ENCODE measurements at places on chromosomes 2 and 18.
A peak's percentile ranks its signal among the peaks of the same experiment; 100 is the strongest.

GRCh38 chr2:75199428-75200011, at the start of gene TACR1:
TACR1 (minus strand) TSS chr2:75199520; CDS start chr2:75198934, 586 bp downstream.
- peak; percentile 70 for DNase-seq

- peak; percentile 55 for DNase-seq
Observed at GRCh38 chr2:178282075-178282815, 87.9 kb downstream of the OSBPL6 start.

DNA sequence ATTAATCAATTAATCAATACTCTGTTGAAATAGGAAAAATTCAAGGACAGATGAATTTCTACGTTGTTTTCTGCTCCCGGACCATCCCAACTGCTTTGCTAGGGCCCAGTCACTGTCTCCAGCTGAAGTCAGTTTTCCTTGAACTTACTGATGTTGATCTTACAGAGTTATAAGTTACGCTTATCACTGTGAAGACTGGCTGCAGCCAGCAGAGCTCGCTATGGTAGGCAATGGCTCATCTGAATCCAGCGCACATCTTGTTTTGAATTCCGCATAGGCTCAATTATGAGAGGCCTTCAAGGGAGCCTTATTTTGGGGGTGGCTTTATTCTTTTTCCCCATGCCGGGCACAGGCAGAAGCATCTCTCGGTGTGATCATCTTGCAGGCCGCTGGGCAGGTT, 2.7 kb downstream of the MC2R start:
- no peak for DNase-seq

- peak; percentile 9 for DNase-seq
Observed at GRCh38 chr2:119827866-119828507, 68.3 kb downstream of the PTPN4 start.

DNA sequence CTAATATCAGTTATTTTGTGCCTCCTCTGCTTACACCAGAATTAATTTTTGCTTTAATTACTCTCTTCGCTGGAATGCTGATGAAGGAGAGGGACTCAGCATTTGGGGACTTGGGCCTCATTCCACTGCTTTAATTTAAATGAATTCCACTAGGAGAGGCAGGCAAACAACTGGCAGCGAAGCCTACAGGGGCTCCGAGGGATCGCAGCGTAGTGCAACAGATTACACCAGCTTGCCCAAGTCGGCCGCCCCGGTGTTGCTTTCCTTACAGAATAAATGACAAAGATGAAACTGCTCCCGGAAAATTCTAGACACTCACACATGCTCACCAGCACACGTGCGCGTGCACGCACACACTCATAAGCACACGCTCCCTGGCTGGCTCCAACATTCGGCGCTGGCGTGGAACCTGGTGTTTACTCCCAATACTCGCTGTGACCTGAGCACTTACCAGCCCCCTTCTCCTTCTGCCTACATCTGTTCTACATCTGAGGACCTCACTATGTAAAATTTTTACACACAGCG, 175.4 kb downstream of the ZNF521 start:
- DNase-seq, result no peak

DNA sequence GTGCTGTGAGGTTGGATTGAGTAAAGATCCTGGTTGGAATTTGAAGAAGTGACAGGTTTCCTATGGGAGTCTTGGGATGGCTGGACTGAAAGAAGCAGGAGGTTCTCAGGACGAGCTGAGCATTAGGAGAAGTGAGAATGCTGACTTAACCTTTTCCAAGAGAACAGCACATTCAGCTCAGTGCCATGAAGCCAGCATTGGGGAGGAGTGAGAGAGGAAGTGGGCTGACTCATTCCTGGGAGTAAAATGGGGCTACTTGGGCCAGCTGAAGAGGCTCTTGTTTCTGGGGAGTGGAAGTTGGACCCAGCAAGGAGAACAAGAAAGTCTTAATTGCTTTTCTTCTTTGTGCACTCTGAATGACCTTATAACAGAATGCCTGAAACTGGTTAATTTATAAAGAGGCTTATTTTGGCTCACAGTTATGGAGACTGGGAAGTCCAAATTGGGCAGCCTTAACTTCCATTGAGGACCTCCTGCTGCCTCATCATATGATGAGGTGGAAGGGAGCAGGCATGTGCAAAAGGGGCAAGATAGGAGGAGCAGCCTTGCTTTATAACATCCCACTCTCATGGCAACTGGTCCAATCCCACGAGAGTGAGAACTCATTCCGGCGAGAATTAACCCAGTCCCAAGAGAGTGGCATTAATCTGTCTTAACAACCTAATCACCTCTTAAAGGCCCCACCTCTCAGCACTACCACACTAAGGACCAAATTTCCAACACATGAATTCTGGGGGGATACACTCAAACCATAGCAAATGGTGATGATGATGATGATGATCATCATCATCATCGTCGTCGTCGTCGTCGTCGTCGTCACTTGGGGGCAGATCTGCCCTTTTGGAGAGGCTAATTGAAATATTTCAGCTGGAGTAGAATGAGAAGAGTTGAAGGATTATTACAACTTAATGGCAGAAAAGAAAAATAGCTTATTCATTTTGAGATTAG, 26.1 kb downstream of the DGUOK start:
- DNase-seq, result peak; percentile 6

DNA sequence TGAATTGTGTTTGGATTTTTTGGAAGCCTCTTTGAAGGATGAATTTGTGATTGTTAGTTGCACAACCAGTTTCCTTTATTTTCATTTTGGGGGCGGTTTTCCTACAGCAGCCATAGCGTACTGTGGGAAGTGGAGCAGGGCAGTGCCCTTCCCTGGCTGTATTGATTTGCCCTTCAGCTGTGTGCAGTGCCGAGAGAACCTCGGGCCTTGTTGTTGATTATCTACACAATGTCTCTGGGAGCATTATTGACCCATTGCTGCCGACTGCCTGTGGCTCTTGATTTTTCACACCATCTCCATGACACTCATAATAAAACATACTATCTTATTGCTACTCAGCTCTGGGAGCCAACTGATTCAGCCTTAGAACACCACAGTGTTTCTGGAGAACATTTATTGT, 162.2 kb upstream of the BOD1L2 start:
- no peak for DNase-seq

DNA sequence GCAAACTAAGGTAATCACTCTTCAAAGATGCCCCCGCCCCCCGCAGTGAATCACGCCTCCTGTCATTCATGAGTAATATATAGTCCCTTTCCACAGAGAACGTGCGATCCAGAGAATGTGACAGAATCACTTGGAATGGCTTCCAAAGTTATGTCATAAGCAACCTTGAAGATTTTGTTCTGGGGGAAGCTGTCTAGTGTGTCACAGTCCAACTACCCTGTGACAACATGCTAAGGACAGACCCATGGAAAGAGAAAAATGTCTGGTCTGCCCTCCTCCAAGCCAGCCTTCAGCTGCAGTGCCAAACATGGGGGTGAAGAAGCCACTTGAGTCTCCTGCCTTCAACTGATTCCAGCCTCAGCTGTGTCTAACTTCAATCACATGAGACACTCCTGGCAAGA, 259.1 kb downstream of the SS18 start:
- no peak for DNase-seq

- DNase-seq, result peak; percentile 63
Observed at GRCh38 chr18:37188016-37188791, 359.3 kb downstream of the KIAA1328 start.

DNA sequence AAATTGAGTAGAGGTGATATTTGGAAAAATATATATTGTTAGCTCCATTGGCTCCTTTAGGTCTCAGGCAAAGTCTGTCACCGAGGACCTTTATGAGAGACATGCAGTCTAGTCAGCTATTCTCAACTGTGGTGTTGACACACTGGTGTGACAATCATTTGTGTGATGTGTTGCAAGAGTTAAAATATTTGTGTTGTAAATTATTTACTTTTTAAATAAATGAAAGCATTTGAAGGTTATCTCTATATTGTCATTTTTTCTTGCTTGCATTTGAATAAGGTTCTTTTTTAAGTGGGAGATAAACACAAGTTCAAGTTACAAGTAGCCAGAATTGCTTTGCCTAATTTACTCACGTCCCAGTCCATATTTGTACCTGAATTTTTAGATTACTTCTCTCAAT, 4.3 kb downstream of the REL start:
- DNase-seq, result no peak

- DNase-seq, result peak; percentile 24
Observed at GRCh38 chr2:46490521-46491141, 11.3 kb downstream of the TMEM247 start.

DNA sequence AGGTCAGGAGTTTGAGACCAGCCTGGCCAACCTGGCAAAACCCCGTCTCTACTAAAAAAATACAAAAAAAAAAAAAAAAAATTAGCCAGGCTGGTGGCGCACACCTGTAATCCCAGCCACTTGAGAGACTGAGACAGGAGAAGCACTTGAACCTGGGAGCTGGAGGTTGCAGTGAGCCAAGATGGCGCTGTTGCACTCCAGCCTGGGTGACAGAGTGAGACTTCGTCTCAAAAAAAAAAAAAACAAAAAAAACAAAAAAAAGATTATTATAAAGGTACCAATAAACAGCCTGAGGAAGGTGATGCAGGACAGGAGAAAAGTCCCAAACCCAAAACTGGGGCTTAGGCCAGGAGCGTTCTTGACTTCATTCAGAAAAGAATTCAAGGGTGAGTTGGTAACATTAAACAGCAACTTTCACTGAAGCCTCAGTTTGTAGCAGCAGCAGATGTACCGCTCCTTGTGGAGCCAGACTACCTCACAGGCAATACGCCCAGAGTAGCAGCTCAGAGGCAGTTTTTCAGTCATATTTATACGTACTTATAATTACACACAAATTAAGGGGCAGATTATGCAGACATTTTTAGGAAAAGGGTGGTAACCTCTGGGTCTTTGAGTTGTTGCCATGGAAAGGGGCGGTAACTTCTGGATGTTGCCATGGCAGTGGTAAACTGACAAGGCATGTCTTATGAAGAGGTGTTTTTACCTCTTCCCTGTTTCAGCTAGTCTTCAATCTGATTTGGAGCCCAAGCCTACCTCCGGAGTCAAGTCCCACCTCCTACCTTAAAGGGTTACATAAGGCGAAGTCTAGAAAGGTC, 1596.6 kb upstream of the CELF4 start:
- no peak for DNase-seq

- no peak for DNase-seq
Observed at GRCh38 chr18:6412933-6413472, 1.7 kb downstream of the L3MBTL4 start.

- peak; percentile 46 for DNase-seq
Observed at GRCh38 chr2:45637440-45637839, 14.0 kb upstream of the PRKCE start.

- peak; percentile 89 for DNase-seq
Observed at GRCh38 chr2:241545106-241545505, 13.4 kb upstream of the BOK start.

DNA sequence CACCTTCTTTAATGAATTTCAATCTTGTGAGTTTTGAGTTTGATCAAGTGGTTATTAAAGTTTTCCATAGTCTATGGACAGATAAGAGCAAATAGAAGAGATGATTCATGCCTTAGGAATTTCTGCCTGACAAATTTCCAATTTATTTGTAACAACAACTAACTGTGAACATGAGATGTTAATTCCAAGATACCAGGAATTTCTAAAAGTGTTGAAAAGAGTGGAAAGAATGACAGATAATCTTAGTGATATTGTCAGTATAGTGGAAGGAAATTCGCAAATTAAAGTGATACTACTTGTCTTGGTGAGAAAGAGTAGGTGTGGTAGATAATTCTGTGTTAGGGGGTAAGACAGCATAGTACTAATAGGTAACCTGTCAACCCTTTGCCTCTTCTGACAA, 82.4 kb downstream of the AGPS start:
- DNase-seq, result peak; percentile 74

DNA sequence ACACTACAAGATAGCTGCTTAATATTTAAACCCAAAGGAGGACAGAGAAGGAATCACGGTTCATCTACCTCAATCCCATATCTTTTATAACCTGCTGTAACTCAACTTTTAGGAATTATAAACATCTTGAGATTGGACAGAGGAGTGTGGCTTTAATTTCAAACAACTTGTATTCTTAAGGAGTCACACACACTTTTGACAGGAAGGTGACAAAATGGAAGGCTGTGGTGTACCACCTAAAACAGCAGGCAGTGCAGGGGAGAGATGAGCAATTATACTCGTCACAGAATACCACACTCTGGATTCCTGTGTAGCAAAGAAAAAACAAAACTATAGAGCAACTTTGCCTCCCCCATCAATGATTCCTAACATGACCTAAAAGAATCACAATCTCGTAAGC, 194.8 kb downstream of the ZEB2 start:
- DNase-seq, result peak; percentile 40

DNA sequence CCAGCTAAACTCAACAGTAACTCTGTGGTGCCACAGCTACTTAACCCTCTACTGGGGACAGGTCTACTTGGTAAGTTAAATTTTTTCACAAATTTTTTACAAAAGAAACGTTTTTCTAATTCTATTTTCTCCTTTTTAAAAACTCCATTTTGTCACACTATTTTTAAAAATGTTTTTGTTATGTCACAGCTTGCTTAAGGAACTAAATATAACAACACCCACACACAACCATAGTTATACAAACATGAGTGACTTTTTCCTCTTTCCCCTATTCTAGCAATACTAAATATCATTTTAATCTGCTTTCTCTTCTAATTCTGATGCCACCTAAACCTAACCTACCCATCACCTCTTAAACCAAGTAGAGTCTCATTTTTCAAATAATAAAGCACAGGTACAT, 160.5 kb upstream of the EPC2 start:
- DNase-seq, result no peak

- no peak for DNase-seq
Observed at GRCh38 chr18:63282793-63283192, 36.8 kb downstream of the BCL2 start.

- DNase-seq, result no peak
Observed at GRCh38 chr2:57987835-57988573, 58.6 kb upstream of the VRK2 start.

- no peak for DNase-seq
Observed at GRCh38 chr18:572091-572830, 7.9 kb upstream of the CETN1 start.

DNA sequence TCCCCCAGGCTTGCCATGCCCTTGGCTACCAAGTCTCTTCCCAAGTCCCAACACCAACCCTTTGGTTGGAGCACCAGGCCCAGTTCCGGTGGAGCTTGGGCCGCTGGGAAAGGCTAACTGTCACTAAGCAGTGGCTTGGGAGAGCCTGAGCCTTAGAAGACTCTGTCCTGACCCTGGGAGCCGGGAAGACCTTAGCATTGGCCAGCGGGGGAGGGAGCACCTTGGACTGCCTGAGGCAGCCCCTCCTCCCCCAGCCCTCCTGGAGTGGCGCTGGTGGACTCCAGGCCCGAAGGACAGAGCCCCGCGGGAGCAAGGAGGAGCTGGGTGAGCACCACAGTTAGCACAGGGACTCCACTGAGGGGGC, 62.5 kb upstream of the POMC start:
- DNase-seq, result no peak

GRCh38 chr2:136238286-136239078, 120.5 kb upstream of the CXCR4 start:
- no peak for DNase-seq

GRCh38 chr18:50679056-50679455, 119.2 kb downstream of the MAPK4 start:
- no peak for DNase-seq

Measured in fibroblast of skin of scalp (primary cell).